ENCODE measurements at places on chromosomes 7 and 10.

GRCh38 chr7:12571691-12572090, 1.2 kb downstream of the SCIN start:
- DNase-seq, result no peak

DNA sequence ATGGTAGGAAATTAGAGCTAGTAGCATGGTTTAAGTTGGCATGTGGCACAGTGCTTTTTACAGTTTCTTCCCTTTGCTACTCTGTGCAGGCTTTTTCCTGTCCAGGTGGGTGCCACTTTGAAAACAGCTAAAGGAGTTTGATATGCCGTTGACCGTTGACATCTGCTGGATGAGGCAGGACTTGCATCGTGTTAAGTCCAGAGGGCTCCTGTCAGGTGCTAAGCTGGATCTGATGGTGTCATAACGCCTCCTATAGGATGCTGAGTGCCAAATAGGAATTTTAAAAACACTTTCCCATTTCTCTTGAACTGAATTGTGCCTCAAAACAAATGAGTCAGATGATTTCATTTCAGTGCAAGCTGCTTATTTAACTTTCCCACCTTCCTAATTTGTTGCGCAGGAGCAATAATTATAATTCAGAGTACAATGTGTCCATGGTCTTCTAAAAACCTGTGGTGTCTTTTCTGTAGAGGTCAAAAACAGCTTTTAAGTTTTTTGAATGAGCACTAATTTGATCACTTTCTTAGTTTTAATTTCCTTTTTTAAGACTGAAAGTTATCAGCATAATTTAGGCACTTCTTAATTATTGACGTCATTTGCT, 178.3 kb downstream of the CDCA7L start:
- DNase-seq, result peak; percentile 38

DNA sequence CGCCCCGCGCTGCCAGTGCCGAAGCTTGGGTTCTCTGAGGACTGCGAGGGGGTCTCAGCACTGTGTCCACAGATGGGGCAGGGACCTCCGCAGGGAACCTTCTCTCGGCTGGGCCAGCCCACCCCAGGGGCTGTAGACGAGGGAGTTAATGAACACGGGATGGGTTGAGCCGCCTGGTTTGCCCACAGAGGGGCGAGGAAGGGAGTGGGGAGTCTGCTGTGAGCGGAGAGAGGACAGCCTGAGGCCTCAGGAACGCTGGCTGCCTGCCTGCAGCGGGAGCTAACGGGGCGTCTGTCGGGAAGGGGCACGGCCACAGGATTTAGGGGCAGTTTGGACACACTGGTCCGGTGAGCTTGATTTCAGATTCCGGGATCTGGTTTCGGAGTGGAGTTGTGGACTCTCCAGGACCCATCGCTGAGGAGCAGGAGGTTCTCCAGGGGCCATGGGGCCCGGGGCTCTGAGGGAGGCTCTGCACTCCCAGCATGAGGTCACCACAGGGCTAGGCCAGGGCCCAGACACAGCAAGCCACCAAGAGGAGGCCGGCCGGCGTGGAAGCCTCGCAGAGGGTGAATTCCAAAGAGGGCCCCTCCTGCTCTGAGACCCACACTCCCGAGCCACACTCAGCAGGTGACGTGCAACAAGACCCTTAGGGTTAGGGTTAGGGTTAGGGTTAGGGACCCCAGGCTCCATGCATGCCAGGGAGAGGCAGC, 19.0 kb upstream of the FAM20C start:
- DNase-seq, result no peak

GRCh38 chr10:78514459-78514858, 480.8 kb downstream of the RPS24 start:
- no peak for DNase-seq

- DNase-seq, result no peak
These were observed 1.7 kb downstream of the PDE1C start for GRCh38 chr7:32068411-32069101.

DNA sequence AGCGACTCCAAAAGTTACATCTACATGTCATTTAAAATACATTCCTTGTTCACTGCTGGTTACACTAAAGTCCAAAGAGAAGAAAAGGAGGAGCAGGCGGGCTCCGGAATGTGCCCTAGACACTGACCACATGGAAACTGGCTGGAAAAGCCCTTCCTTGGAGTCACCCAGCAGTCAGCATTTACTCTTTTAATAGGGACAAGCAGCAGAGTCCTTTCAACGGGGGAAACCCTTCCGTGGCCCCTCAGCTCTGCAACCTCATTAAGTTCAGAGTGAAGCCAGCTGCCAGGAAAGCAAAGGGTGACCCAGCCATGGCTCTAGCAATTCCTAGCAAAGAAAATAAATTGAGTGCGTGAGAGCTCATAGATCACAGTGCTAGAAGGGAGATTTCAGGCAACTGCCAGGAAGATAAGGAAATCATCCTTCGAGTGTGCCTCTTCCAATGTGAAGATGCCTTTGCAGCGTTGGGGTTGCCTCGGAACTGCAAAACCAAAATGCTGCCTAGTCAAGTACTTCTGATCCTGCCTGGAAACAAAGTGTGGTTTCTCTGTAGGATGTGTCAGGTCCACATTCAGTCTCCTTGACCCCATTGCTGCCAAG, 101.6 kb downstream of the SORBS1 start:
- no peak for DNase-seq

DNA sequence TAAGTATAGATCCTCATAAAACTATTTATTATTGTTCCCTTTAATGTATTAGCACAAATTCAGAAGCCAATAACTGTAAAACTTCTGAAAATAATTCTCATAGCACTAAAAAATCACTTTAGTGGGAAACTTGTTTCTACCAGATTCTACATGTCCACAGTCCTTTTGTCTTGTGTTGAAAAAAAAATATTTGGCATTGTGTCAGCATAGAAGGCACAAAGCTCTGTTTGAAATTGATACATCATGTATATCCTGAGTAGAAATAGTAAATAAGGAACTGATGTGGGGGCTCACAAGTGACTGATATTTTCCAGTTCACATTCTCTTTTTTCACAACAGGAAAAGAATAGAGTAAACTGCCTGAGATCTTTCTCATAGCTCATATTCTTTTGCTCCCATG, 134.6 kb downstream of the GRM3 start:
- DNase-seq, result no peak

- DNase-seq, result peak; percentile 32
These were observed 14.1 kb downstream of the NRCAM start for GRCh38 chr7:108442039-108442568.

Data from kidney glomerular epithelial cell (primary cell).